ENCODE measurements at places on chromosomes 2 and 18.

- DNase-seq, result no peak
Measured at GRCh38 chr2:17483496-17483895, 34.7 kb downstream of the RAD51AP2 start.

DNA sequence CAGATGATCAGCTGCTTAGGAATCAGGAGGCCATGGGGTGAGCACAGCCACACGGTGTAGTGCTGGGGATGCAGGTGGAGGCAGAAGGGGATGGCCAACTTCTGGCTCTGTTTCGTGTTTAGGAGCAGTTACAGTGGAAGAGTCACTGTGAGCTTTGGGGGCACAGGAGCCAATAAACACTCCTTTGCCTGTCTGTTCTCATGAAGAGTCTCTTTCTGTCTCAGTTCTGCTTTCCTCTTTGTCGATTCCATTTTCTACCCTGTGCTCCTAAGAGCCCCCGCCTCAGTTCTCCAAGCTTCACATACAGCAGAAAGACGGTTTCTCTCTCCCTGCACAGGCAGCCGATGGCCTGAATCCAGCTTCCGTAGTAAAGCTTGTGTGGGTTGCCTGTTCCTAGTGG, 21.0 kb upstream of the RRM2 start:
- no peak for DNase-seq

DNA sequence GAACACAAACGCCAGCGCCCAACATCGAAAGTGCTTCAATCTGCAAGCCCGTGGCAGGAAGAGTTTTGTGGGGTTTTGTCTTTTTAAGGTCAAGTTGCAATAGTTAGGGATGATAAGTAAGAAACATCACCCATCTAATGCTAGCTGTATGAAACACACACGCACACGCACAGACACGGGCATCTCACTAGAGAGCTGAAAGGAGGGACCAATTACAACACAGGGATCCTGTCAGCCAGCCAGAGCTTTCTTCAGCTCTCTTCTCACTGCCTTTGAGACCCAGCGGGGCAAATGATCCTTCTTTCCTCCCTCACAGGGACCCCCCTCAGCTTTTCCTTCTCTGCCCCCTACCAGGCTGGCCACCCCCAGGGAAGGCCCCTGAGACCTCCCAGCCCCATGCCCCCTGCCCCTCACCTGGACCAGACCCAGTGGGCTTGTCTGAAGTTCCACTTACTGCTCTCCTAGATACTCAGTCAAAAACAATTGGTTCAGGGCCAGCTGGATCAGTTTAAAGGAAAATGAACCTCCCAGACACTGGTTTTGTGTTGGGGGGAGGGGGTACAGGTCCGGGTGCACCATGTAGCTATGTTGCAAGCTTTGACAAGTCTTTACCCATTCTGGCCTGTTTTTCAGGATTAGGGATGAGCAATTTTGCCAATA, 17.9 kb downstream of the CYP26B1 start:
- DNase-seq, result no peak

DNA sequence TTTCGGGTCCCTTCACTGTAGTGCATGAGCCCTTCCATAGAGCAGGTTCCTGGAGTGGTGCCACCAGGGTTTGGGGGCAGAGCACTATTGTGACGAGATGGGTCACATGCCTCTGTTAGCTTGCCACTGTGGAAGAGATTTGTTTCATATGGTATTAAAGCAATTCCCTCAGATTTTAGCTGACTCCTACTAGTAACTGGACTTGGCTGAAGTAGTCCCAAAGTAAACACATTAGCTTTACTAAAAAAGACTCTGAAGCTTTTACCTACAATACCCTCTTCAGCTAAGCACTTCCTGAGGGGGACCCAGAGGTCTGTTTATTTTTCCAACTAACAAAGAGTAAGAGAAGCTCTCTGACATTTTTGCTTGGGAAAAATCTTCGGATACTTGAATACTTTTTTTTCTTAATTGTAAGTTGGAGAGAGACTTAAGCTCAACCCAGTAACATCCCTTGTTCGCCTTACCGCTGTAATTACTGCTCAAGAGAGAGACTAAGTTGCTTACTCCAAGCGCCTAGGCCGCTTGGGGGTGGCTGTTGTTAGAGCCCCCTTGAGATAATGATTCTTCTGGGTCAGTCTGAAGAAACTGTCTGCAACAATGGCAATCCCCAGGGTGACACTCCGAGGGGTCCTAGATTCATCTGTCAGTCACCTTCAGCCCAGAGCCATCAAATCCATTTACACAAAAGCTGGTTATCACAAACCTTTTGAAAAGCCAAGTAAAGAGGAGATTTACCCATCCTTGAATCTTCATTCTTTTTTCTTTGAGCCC, 177.4 kb downstream of the FIGN start:
- DNase-seq, result no peak

DNA sequence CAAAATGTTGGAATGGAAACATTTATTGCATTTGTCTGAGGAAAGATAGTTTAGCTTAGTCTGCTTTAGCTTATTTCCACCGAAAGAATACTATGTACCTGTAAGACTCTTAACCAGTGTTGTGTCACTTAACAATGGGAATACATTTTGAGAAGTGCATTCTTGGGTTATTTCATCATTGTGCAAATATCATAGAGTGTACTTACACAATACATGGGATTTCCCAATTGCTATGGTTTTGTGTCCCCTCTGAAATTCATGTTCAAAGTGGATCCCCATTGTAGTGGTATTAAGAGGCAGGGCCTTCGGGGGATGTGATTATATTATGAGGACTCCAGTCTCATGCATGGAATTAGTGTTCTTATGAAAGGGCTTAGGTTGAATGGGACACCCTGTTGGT, 249.4 kb upstream of the UBE2E3 start:
- DNase-seq, result no peak

DNA sequence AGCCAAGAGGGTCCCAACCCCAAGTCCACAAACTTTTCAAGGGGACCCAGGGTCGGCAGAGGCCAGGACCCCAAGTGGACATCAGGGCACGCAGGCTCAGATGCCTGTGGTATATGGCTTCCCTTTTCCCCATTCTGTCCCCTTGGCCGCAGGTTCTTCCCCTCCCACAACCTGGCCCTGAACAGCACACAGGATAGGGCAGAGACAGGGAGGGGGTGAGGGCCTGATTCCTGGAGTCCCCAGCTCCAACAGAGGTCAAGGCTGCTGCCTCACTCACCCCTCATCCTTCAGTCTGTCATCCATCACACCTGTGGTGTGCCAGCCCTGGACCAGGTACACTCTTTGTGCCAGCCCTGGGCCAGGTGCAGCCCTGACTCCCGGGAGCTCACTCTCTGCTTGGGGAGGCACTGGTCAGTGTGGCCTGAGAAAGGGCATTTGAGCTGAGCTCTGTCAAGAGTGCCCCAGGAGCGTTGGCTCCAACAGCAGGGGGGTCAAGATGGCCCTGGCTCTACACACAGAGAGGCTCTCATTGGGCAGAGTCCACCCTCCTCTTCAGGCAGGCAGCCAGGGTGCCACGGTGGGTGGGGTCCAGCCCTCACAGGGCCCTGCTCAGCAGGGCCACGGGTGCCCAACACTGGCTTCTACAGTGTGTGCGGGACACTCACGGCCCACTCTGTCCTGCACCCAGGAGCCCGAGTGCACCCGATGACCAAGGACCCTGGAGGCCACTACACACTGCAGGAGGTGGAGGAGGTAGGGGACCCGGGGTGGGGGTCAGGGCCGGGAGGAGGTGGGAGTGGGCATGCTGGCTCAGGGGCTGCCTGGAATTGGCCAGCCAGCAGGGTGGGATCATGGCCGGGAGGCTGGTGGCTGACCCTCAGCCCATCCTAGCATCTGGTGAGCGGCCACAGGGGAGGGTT, 1.6 kb downstream of the AGXT start:
- no peak for DNase-seq

DNA sequence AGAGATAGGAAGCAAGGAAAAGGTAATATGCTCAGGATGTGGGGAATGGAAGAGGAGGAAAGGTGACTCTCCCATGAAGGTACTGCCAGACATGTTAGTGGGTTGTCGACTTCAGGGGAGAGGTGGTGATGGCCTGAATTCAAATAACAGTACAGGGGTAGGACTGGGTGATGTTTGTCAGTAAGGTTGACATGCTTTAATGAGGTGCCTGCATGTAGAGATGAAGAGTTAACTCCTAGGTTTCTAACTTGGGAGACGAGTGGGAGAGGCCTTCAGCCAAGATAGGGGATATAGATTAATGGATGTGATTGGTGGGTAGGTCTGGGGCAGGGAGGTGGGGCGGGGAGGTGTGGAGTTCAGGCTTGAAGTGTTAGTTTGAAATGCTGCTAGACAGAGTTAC, 2.6 kb downstream of the NAPG start:
- no peak for DNase-seq

- DNase-seq, result no peak
Measured at GRCh38 chr2:218129458-218130135, 3.8 kb downstream of the CXCR2 start.

Measured in stimulated activated CD4-positive, alpha-beta T cell treated with anti-CD3 and anti-CD28 coated beads, TNF-alpha, amount 100 ng/mL, for 48 hours (primary cell).